K562 (cell line): ENCODE measurements at places on chromosomes 11 and 22. TPM values are rescaled to one million over a fixed set of nuclear protein-coding genes. Genes with fewer than 3 reads are reported as not detected.
A peak's percentile ranks its signal among the peaks of the same experiment; 100 is the strongest.

GRCh38 chr11:33063326-33063881, 24.0 kb downstream of the TCP11L1 start:
- H3K27me3 ChIP-seq = no peaks in the 10 kb centered on the region
- no peak overlapping the region for H3K27ac ChIP-seq
- no peak for DNase-seq
- H3K36me3 ChIP-seq = peaks cover 11% of the 10 kb centered on the region; the same call in 2 of the 3 replicates

GRCh38 chr11:20451568-20451967, 64.1 kb downstream of the PRMT3 start:
- H3K27ac ChIP-seq = no peak overlapping the region
- no peak overlapping the region for H3K4me3 ChIP-seq
- H3K27me3 ChIP-seq = no peaks in the 10 kb centered on the region
- no peak for DNase-seq

Gene GSTT2B
- not detected in 2 replicates for total RNA-seq

- DNase-seq = no peak
- H3K27ac ChIP-seq = no peak overlapping the region
- H3K4me3 ChIP-seq = no peak overlapping the region
- no peaks in the 10 kb centered on the region for H3K27me3 ChIP-seq
- H3K4me1 ChIP-seq = peaks cover 5% of the 10 kb centered on the region
Observed at GRCh38 chr11:12205330-12205729, 94.9 kb downstream of the MICAL2 start.

GRCh38 chr11:112321501-112322172, 61.0 kb upstream of the PLET1 start:
- H3K4me3 ChIP-seq = no peak overlapping the region
- no peaks in the 10 kb centered on the region; the same call in 1 of the 2 replicates for H3K4me1 ChIP-seq
- no peak for DNase-seq
- H3K36me3 ChIP-seq = no peaks in the 10 kb centered on the region
- H3K27ac ChIP-seq = no peak overlapping the region
- no peaks in the 10 kb centered on the region for H3K27me3 ChIP-seq

- no peaks in the 10 kb centered on the region for H3K27me3 ChIP-seq
- no peak overlapping the region for H3K4me3 ChIP-seq
- DNase-seq = no peak
- H3K36me3 ChIP-seq = no peaks in the 10 kb centered on the region
- H3K4me1 ChIP-seq = no peaks in the 10 kb centered on the region
Observed at GRCh38 chr22:27194096-27194748, 536.8 kb downstream of the MIAT start.

DNA sequence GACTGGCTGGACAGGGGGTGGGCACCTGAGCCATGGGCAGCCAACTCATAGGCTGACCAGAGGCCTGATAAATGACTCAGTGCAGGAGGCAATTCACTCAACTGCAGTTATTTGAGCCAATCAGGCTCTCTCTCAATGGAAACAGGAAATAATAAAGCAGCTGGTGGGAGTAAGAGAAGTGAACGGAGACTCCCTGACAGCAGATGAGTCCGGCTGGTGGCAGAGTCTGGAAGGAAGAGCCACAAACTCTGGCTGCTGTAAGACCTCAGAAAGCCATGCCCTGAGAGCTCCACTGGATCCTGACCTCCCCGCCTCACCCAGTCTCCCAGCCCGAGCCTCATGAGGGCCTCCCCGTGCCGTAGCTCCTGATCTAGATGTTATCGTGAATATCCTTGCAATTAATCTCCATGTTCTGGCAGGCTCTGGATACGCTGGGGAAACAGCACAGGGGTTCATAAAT, 69.8 kb downstream of the TRIM29 start:
- no peaks in the 10 kb centered on the region for H3K4me1 ChIP-seq
- H3K27me3 ChIP-seq = peaks cover under 1% of the 10 kb centered on the region; the same call in 1 of the 3 replicates
- H3K36me3 ChIP-seq = no peaks in the 10 kb centered on the region
- DNase-seq = no peak
- no peak overlapping the region for H3K27ac ChIP-seq
- no peak overlapping the region for H3K4me3 ChIP-seq

DNA sequence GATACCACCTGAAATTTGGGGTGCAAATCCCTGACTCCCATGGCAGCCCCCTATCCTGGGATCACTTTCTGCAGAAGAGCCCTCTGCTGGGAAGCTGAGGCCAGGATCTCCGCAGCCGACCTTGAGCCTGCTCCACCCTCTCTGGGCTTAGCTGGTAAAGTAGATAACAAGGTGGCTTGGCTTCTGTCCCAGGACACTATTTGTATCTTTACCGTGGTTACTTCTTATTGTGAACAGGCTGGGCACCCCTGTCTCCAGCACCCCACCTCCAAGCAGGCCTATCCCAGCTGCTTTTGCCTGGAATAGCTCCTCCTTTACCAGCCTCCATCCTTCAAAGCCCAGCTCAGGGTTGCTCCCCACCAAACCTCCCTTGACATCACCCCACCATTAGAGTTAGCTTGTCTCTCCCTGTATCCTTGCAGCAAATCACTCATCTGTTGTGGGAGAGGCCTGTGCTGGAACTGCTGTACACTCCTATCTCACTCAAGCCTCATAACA, 35.2 kb upstream of the P2RY2 start:
- DNase-seq = peak; percentile 66
- H3K27me3 ChIP-seq = no peaks in the 10 kb centered on the region
- peaks cover 16% of the 10 kb centered on the region; the same call in 2 of the 3 replicates for H3K4me1 ChIP-seq
- H3K27ac ChIP-seq = peak overlapping the region; percentile 6; the same call in 1 of the 3 replicates
- H3K36me3 ChIP-seq = no peaks in the 10 kb centered on the region

- no peak overlapping the region for H3K27ac ChIP-seq
- H3K27me3 ChIP-seq = no peaks in the 10 kb centered on the region
- H3K4me1 ChIP-seq = no peaks in the 10 kb centered on the region
Observed at GRCh38 chr11:28675183-28675582, 567.0 kb downstream of the METTL15 start.

Gene DUSP8
- total RNA-seq = 0.83 and 2.0 TPM in 2 replicates

DNA sequence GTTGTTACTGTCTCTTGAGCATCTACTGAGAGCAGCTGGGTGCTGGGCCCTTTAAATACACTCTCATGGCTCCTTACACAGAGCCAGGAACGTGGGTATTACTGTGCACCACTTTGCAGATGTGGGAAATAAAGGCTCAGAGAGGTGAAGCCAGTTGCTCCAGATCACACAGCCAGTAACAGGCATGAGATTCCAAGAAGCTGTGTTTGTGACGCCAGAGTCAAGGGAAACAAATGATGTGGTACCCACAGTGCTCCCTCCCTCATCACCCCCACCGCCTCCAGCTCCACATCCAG, 1.4 kb upstream of the PRDM11 start:
- peaks cover 8% of the 10 kb centered on the region; the same call in 1 of the 3 replicates for H3K27me3 ChIP-seq
- H3K27ac ChIP-seq = no peak overlapping the region
- DNase-seq = no peak

- H3K4me1 ChIP-seq = no peaks in the 10 kb centered on the region
- H3K36me3 ChIP-seq = no peaks in the 10 kb centered on the region
- H3K27ac ChIP-seq = no peak overlapping the region
- H3K4me3 ChIP-seq = no peak overlapping the region
- H3K27me3 ChIP-seq = no peaks in the 10 kb centered on the region
Observed at GRCh38 chr22:33538277-33538885, 381.9 kb downstream of the LARGE1 start.

GRCh38 chr11:73217131-73217809, 811 bp upstream of the P2RY2 start:
- H3K27ac ChIP-seq = no peak overlapping the region
- H3K27me3 ChIP-seq = peaks cover 4% of the 10 kb centered on the region; the same call in 1 of the 2 replicates
- H3K4me3 ChIP-seq = no peak overlapping the region
- peaks cover 5% of the 10 kb centered on the region; the same call in 2 of the 3 replicates for H3K4me1 ChIP-seq

DNA sequence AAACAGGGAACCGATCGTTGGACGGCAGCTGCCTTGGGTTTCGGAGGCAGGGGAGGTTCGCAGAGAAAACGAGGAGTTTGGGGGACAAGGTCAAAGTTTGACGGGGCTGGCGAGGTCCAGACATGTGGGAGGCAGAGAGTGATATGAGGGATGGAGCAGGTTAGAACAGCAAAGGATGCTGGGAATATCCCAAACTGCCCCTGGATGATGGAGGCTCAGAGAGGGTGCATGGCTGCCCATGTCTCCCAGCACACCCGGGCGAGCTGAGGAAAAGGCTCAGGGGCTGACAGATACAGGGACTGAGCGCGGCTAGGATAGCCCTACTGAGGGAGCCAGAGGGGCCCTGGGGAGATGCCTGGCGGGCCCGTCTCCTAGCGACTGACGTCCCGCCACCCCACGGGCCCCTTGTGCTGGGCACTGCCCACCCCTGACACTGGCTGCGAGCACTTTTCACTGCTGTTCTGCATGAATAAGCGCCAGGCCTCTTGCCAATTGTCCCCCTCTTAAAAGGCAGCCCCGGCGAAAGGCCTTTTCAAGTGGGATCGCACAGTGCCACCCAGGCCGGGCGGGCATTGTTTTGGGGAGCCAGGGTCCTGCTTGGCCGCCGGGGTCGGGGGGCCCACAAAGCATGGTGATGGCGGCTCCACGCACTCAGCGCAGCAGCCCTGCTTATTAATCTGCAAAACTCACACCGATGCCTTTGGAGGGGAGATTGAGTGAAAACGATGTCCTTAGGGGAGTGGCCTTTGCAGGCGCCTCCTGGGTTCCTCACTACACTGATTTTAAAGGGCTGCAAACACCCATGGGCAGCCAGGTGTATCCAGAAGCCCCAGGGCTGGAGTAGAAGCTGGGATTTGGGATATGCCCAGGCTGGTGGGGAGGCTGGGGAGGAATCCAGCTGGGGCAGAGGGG, 90.0 kb upstream of the LINC01488 start:
- H3K36me3 ChIP-seq = no peaks in the 10 kb centered on the region; the same call in 2 of the 3 replicates
- H3K4me3 ChIP-seq = no peak overlapping the region
- H3K27me3 ChIP-seq = no peaks in the 10 kb centered on the region
- peaks cover 31% of the 10 kb centered on the region for H3K4me1 ChIP-seq
- H3K27ac ChIP-seq = no peak overlapping the region
- no peak for DNase-seq

DNA sequence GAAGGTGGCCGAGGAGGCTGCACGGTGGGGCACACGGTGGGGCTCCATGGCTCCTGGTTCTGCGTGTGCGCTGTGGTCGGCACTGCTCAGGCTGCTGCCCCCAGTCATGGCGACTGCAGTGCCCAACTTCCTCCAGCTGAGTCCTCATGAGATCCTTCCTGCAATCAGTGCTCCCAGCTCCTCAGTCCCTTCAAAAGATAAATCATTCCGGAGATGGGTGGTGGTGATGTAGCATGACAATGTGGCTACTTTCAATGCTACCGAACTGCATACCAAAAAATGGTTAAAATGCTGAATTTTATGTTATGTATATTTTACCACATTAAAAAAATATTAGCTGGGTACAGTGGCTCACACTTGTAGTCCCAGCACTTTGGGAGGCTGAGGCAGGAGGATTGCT, 14.1 kb upstream of the VPREB1 start:
- H3K27me3 ChIP-seq = peaks cover 41% of the 10 kb centered on the region
- no peak overlapping the region for H3K4me3 ChIP-seq
- H3K36me3 ChIP-seq = no peaks in the 10 kb centered on the region
- no peaks in the 10 kb centered on the region for H3K4me1 ChIP-seq
- no peak overlapping the region for H3K27ac ChIP-seq
- DNase-seq = no peak

DNA sequence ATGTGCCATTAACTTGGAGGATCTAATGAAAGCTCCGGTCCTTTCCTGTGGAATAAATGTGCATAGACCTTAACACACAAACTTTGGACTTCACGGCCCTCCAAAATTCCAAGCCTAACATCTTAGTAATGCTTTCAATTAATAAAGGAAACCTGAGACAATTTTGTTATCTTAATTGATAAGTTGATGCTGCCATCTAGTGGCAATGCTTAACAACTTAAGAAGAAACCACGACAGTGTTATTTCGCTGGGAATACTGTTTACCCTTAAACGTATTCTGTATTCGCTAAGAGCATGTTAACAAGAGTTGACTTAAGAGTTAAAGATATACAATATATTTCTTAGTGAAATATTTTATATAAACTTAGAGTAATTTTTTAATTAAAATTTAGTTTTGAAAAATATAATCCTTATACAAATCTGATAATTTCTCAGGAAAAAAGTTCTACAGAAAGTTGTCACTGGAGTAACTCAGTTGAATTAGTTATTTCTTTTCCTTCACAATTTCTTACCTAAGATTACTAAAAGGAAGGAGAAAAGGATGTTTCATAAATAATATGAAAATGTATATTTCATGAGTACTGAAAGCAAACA, 35.0 kb upstream of the OR9G4 start:
- no peaks in the 10 kb centered on the region for H3K27me3 ChIP-seq
- no peaks in the 10 kb centered on the region for H3K4me1 ChIP-seq
- H3K27ac ChIP-seq = no peak overlapping the region
- no peak overlapping the region for H3K4me3 ChIP-seq
- DNase-seq = peak; percentile 15

Gene EIF3D
- 191 and 207 TPM in 2 replicates for total RNA-seq

Gene EIF3L
- 402 and 426 TPM in 2 replicates for total RNA-seq

DNA sequence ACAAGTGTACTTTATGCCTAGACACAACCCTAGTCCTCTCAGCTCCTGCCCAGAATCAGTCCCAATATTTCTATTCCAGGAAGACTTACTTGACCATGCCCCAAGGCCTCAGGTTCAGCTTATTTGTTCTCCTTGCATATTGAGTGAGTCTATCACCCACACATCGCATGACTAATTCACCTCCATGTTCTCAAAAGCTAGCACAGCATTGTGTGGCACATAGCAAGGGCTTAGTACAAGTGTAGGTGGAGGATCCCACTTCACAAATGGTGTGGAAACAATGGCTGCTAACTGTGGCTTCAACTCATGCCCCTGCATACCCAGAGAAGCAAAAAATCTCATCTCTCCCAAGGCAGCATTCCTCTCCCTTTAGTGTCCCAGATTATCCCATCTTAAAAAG, 602.6 kb upstream of the API5 start:
- no peak overlapping the region for H3K4me3 ChIP-seq
- H3K27ac ChIP-seq = no peak overlapping the region
- no peaks in the 10 kb centered on the region for H3K27me3 ChIP-seq
- DNase-seq = no peak

DNA sequence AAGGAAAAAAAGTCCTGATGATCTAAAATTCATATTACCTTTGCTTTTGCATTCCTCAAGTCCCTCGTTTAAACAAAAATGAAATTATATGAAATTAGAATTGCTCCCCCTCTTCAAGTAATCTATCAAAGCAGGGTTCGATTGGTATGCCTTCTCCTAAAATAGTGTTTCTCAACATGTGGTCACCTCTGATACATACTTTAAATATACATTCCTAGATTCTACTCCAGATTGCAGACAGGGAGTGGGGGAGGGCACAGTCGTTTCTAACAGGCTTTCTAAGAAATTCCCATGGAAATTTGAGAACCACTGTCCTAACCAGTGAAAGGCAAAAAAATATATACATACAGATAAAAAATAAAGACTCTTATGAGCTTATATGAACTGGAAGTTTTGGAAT, 22.6 kb upstream of the IRAG1 start:
- no peaks in the 10 kb centered on the region for H3K36me3 ChIP-seq
- H3K4me1 ChIP-seq = peaks cover 33% of the 10 kb centered on the region
- H3K4me3 ChIP-seq = no peak overlapping the region
- H3K27me3 ChIP-seq = no peaks in the 10 kb centered on the region
- 0 out of 3 replicates have a peak overlapping the region, but pooled peaks have one; percentile 8 for H3K27ac ChIP-seq
- peak; percentile 41 for DNase-seq
